ENCODE measurements at places on chromosomes 1 and 21. TPM values are rescaled to one million over a fixed set of nuclear protein-coding genes. Genes with fewer than 3 reads are reported as not detected.

Gene FCMR
- total RNA-seq: 226 TPM

Gene PLPP3
- total RNA-seq: not detected

Gene SORT1
- 3.5 TPM for total RNA-seq

Gene MNDA
- not detected for total RNA-seq

Gene KCNH1
- total RNA-seq: not detected

Gene SPRR5
- total RNA-seq: not detected

Gene OXCT2
- total RNA-seq: 0.17 TPM

Gene CLDN17
- not detected for total RNA-seq

Gene CYYR1
- total RNA-seq: not detected

Gene CNR2
- total RNA-seq: 0.28 TPM

Gene PLD5
- not detected for total RNA-seq

Gene GNG4
- total RNA-seq: 0.63 TPM

Gene AGMAT
- total RNA-seq: 15.7 TPM

Gene DCAF6
- 20.3 TPM for total RNA-seq

Gene CTPS1
- total RNA-seq: 42.3 TPM

Gene S100A2
- total RNA-seq: 0.60 TPM

Gene PLPPR4
- total RNA-seq: not detected

Gene SLC22A15
- 0.58 TPM for total RNA-seq

Gene CHTOP
- 95.1 TPM for total RNA-seq

Gene MYOM3
- not detected for total RNA-seq

Gene TMCC2
- total RNA-seq: 1.1 TPM

Gene ADORA1
- not detected for total RNA-seq

Gene MATN1
- total RNA-seq: not detected

Gene CFHR5
- total RNA-seq: not detected

Gene NOS1AP
- 0.08 TPM for total RNA-seq

Gene EXO5
- 13.1 TPM for total RNA-seq

Gene PHTF1
- total RNA-seq: 12.5 TPM

Gene TINAGL1
- total RNA-seq: not detected

Gene SELL
- 515 TPM for total RNA-seq

Gene C4BPA
- total RNA-seq: not detected

Gene TNNT2
- total RNA-seq: not detected

Gene C1orf87
- not detected for total RNA-seq

Gene THEM5
- not detected for total RNA-seq

Gene FRRS1
- total RNA-seq: 0.25 TPM

Gene KRTAP10-1
- not detected for total RNA-seq

Gene KCNJ9
- not detected for total RNA-seq

Gene IGSF21
- not detected for total RNA-seq

Gene AIRE
- not detected for total RNA-seq

Gene URB2
- total RNA-seq: 11.6 TPM

Gene QSOX1
- 23.2 TPM for total RNA-seq

Gene SLC44A5
- total RNA-seq: 2.2 TPM

Gene ZNF436
- total RNA-seq: 7.2 TPM

Gene AADACL3
- total RNA-seq: not detected

Gene COL6A2
- 11.6 TPM for total RNA-seq

Gene GNAT2
- total RNA-seq: not detected

Gene AKNAD1
- total RNA-seq: not detected

Gene AQP10
- not detected for total RNA-seq
